ELR (cell line): ENCODE measurements at places on chromosomes 3 and 15.
A peak's percentile ranks its signal among the peaks of the same experiment; 100 is the strongest.

DNA sequence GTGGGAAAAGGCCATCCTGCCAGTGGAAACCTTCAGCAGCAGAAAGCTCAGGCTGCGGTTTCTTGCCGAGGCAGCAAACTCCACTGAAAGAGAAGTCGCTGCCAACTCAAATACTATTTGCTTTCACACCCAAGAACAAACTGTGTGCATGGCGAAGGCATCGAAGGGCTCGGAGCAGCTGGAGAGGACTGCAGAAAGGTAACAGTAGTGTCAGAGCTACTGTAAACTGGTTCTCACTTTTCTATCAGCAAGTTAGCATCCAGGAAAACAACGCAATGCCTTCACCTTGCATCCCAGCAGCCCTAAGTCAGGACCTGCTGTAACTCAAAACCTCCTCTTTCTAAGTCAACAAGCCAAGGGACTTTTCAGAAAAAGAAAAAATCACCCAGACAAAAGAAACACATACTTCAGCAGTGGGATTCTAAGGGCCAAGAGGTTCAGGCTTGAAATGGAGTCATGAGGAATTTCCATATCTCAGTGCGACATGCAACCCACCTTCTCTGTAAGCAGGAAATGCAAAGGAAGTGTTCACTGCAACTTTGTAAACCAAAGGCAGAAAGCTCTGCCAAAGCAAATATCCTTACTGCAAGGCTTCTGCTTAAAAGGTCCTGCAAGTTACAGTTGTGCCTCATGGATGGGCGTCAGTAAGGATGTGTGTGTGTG lies 193.5 kb downstream of the FOXP1 start:
- no peak for DNase-seq

- no peak for DNase-seq
Measured at GRCh38 chr3:146464783-146465182, 4.6 kb downstream of the PLSCR2 start.

DNA sequence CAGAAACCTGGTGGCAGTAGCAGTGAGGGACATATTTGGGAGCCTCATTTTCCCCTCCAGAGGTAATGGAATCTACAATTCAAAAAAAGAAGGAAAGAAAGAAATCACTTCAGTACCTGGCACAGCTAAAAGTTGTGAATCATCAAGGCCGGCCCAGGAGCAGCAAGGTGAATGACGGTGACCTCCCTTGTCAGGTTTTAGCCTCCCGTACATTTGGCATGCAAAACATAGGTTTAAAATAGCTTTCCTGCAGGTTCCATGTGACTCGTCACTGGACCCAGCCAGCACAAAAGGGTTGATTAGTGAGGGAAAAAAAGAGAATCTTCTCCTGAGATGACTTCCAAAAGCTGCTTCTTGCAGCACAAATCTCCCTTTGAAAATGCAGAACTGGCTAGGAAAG lies 394.2 kb downstream of the LSAMP start:
- DNase-seq: no peak

DNA sequence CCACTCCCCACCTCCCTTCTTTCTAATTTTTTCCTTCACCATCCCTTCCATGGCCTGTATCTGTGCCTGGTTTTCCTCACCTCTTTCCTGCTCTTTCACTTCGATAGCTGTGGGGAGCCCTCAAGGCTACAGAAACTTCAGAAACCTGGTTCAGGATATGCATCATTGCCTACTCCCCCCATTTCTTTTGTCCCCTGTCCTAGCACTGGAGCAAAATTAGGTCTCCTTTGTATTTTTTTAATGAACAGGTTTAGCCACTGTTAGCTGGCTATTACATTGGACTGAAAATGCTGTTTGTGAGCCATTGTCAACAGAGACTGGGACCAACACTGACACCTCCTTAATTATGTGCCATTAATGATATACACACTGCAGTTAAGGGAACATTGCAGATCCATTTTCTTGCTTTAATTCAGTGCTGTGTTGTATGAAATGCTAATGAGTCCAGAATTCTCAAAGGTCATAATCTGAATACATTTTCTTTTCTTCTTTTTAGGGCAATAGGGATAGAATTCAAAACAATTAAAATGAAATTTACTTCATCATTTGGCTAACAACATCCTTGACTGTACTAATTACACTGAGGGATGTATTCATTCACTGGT lies 138.6 kb downstream of the PDCD6IP start:
- DNase-seq: no peak

DNA sequence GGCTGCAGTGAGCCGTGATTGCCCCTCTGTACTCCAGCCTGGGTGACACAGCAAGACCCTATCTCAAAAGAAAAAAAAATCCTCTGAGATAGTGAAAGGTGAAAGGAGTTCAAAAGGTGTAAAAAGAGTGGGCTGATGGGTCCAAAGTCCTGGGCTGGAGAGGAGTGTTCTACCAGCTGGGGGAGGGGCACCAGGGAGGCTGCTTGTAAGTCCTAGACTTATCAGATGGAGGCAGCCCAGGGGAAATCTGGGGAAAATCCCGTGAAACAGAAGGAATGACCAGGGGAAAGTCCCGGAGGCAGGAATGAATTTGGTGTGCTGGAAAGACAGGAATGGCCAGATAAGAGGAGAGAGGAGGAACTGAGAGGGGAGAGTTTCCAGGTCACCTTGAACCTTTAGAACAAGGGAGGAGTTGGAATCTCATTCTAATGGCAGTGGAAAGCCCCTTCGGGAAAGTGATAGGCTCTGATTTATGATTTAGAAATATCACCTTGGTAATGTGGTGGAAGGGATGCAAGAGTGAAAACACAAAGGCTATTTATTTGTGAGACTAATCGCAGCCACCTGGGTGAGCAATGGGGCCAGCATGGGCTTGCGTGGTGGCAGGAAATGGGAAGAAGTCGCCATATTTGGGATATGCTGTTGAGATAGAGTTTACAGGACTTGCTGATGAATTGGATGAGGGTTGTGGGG lies 23.4 kb upstream of the PPP4R2 start:
- peak; percentile 12 for DNase-seq

- DNase-seq: peak; percentile 50
Measured at GRCh38 chr3:42803414-42804105, 730 bp downstream of the HIGD1A start.

- peak; percentile 56 for DNase-seq
Measured at GRCh38 chr15:79329171-79329611, 18.3 kb downstream of the TMED3 start.

GRCh38 chr3:62615258-62615849 lies 242.0 kb upstream of the FEZF2 start:
- DNase-seq: peak; percentile 30

DNA sequence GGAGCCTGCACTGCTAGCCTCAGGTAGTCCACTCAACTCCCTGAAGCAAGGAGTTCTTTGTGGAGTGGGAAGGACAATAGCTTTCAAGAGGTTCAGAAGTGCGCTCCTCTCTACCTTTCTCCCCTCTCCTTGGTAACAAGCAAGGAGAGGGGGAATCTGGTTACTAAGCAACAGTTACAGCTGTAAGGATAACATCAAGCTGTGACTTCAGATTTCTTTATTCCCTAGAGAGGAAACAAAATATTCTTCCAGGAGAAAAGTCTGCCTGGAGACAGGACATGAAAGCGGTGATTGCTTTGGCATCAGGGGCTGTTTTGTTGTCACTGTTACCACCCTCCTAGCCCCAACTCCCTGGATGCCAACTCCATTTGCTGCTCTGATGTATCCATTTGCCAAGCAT lies 70.4 kb downstream of the TRANK1 start:
- no peak for DNase-seq

DNA sequence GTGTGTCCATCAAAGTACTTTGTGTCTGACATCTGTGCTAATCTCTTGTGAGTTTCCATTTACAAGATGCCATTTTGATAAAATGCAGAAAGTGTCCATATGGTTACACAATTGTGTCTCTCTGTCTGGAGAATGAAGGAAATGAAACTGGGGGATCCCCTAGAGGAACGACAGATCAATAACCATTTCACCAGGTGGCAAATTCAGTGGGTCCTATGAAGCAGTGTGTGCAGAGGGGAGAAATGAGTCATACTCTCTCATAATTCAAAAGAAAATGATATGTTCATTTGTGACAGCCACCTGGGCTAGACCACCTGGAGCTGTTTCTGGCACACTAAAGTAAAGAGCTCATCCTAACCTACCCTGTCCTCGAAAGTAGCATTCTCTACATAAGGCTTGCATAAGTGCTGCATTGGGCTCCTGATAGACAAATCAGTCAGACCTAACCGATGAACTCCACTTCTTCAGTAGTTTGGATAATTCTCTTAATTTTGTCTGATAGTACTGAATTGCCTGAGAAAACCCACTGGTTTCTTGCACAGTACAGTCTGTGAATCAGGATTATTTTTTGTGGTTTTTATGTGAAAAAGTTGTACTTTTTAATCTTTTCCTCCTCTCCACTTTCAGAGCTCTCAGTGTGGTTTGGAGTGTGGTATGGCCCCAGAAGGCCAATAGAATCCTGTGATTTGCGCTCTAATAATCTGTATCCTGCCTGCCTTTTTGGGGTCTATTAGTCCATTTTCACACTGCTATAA lies 10.3 kb upstream of the CD47 start:
- DNase-seq: no peak
